NCI-H524 (cell line): ENCODE measurements at places on chromosomes 12 and 14.

- DNase-seq: peak; percentile 45
Measured at GRCh38 chr14:103207388-103208072, 84.3 kb downstream of the TNFAIP2 start.

GRCh38 chr12:74791365-74791764 is 253.7 kb downstream of the ATXN7L3B start:
- DNase-seq: no peak

DNA sequence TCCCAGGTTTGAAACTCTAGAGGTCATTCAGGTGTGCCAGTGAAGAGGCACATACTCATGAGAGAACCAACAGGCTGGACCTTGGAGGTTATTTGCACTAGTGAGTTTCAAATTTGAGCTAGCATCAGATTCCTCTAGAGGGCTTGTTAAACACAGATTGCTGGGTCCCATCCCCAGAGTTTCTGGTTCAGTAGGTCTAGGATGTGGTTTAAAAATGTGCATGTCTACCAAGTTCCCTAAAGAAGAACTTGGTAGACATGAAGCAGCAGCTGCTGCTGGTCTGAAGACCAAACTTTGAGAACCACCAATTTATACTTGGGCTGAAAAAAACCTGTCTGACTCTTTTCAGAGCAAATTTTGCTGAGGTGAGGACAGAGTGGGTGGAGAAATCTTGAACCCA is 61.7 kb downstream of the SUSD6 start:
- no peak for DNase-seq

DNA sequence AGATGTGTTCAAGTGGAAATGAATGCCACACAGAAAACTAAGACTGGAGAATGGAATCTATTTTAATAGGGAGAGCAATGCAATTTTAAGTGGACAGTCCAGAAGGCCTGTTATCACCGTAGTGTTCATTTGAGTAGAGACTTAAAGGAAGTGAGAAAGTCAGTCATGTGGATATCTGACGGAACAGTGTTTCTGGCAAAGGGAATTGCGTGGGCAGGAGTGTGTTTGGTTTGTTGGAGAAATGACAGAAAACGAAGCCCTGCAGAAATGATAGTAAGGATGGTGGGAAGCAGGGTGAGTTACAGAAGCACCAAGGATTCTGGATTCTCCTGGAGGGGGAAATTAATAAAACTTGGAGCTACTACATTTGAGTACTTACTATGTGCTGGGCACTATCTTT is 776.6 kb downstream of the MED13L start:
- DNase-seq: no peak

DNA sequence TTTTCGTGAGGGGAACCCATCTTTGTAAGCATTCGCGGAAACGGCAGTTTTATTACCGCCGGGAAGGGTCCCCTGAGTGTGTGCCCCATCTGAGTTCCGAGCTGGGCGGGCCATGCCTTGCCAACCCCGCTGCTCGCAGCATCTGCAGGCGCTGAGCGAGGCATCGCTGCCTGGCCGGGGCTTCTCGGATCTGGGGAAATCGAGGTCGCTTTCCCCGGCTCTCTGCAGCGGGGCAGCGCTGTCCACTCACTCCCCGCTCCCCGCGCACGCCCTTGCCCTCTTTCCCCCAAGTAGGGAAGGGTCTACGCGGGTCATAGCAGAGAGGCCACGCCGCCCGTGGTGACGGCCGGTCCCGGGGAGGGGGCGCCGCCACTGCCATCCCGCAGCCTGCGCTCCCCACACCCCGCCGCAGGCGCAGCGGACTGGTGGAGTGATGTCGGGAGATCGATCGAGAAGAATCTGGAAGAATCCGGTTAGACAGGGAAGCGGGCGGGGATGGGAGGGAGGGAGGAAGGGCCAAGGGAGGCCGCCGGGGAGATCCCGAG is 507 bp upstream of the FKBP4 start:
- DNase-seq: no peak

DNA sequence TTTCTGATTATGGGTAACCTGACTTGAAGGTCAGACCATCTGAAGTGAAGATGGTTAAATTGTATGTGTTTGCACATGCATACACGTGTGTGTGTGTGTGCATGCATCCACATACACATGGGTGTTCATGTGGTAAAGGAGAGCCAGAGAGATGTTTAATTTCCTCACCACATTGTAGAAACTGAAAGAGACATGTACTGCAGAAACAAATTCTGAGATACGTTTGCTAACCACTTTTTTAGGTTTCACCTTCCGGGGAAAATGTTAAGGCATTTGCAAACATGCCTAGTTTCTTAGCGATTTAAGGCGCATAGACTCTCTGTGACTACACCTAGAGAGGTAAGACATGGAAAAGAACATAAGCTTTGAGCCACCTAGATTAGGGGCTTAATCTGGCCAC is 362.9 kb downstream of the RAD51B start:
- DNase-seq: no peak

GRCh38 chr12:68169213-68169889 is 9.8 kb upstream of the IFNG start:
- no peak for DNase-seq

GRCh38 chr12:119802472-119802871 is 74.6 kb downstream of the CIT start:
- DNase-seq: no peak

DNA sequence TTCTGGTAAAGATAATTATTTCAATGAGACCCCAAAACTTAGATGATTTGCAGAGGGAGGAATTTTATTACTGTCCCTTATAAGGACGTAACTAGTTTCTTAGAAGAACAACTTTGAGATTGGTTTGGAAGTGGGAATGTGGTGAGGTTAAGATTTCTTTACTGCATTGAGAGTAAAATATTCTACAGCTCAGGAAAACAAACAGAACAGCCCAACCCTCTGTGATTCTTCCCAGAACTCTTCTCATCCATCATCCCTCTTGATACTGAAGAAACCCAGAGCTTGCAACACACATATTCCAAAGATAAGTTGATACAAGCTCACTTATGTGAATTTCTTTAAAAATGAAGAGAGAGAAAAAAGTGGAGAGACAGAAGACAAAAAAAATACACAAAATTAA is 234.2 kb downstream of the CRADD start:
- DNase-seq: no peak

GRCh38 chr14:54976316-54976715 is 50.6 kb downstream of the WDHD1 start:
- DNase-seq: no peak

DNA sequence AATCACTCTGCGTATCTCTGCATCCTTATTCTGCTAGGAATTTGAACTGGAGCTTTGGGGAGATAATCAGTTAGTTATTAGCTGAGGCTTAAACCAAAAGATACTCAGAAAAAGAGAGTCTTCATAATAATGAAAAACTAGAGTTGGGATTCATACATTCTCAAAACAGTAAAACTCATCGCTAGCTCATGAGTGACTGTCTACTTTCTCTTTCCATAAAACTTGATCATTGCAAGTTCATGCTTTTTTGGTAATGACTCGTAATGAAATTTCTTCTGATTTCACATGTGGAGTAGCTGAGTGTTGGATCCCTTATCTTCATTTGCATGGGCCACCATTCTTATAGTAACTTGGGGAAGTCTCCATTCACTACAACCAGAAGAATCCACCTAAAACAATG is 397.7 kb downstream of the PDZRN4 start:
- DNase-seq: no peak

GRCh38 chr12:30968211-30968610 is 41.7 kb downstream of the TSPAN11 start:
- no peak for DNase-seq

DNA sequence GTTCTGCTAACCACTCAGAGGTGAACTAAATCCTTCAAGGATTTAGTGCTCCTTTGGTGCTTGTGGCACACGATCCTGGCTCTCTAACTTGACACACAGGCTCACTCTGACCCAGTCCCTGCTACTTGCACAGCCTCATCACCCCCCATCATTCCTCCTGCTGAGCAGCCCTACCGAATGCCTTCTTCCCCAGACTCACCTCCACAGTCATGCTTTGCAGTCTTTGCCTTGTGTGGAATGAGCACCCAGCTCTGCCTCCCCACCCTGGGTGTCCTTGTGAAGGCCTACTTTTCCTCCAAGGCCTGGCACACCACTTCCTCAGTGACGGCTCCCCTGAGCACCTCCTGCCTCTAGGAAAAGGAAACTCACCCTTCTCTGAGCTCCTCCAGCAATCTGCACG is 7.9 kb upstream of the TINF2 start:
- no peak for DNase-seq

GRCh38 chr12:127414636-127415035 is 852.3 kb upstream of the TMEM132C start:
- no peak for DNase-seq

- no peak for DNase-seq
Measured at GRCh38 chr12:1083889-1084262, 92.9 kb downstream of the ERC1 start.

DNA sequence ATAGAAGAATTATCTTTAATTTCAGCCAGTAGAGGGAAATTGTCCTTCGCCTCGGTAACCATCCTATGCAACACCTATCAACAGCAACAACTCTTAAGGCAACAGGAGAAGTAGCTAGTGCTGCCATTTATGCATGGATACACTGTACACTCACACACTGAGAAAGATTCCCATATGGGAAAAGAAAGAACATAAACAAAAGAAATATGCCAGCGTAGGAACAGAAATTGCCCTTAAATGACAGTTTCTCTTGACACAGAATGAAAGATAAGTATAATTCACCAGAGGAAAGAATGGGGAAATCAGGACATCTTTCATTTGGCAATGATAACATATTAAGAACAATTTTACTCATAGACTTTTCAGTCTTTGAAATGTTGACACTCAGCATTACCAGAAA is 466.9 kb downstream of the BCAT1 start:
- no peak for DNase-seq

- DNase-seq: no peak
Measured at GRCh38 chr12:27576667-27577347, 52.8 kb downstream of the PPFIBP1 start.

DNA sequence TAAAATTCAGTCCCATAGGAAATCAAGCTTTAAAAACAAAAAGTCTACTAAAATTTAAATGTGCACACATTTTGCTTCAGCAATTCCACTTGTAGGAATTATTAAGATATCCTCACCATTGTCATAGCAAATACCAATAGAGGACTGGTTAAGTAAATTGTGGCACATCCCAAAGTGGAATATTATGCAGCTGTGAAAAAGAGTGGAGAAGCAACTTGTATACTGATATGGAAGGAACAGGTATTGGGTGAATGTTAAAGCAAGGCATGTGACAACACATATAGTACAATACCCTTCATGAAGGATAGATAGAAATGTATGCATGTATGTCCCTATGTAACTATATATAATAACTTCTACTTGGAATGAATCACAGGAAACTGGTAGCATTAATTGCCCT is 11.9 kb downstream of the KRT8 start:
- DNase-seq: no peak

- no peak for DNase-seq
Measured at GRCh38 chr12:92764831-92765230, 62.0 kb downstream of the PLEKHG7 start.

- no peak for DNase-seq
Measured at GRCh38 chr12:120460157-120460556, 9.4 kb downstream of the SRSF9 start.

GRCh38 chr14:67746927-67747326 is 45.2 kb downstream of the RDH12 start:
- DNase-seq: no peak

- DNase-seq: no peak
Measured at GRCh38 chr14:29905543-29905942, 22.1 kb downstream of the PRKD1 start.

DNA sequence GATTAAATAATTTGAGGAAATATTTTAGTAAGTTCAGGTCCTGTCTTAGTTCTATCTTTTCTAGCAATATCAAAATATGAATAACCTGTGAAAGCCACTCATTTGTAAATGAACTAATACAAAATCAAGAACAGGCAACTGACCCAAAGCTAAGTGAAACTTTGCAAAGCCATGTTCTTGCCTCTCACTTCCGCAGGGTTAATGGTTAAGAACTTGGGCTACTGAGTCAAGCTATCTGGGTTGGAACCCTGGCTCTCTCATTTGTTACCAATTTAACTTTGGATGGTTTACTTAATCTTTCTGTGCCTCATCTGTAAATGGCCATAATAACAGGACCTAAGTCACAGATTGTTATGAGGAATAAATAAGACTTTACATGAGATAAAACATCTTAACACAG is 2.8 kb downstream of the KIF21A start:
- no peak for DNase-seq

DNA sequence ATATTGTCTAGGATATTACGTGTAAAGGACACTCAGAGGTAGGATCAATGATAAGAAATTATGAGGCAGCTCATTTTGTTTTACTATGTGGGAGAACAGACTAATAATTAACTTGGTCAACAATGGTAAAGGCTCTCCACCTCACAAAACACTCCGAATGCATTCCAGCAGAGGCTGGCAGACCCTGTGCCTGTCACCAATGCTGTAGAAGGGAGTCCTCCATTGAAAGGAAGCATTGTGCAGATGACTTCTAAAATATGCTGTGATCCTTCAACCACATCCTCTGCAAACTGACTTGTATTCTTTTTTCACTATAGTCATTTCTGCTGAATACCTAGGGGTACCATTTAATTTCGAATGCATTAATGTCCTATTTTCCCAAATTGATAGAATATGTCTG is 119.6 kb upstream of the EEA1 start:
- no peak for DNase-seq

DNA sequence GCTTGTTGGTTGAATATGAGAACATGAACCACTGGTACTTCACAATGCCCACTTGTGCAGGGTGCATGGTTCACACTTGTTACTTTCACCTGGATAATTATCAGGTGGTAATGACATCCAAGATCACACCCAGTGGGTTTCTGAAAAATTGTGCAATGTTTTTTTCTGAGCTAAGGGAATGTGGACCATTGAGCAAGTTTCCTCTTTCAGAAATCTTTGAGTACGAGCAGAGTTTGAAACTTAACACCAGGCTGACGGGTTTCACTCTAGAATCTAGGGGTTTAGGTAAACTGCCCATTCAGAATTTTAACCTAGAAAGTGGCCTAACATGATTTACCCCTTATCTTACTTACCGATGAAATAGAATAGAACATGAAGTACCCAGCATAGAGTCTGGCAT is 389.6 kb downstream of the PAWR start:
- no peak for DNase-seq

- no peak for DNase-seq
Measured at GRCh38 chr12:123140676-123141614, 9.9 kb downstream of the PITPNM2 start.

DNA sequence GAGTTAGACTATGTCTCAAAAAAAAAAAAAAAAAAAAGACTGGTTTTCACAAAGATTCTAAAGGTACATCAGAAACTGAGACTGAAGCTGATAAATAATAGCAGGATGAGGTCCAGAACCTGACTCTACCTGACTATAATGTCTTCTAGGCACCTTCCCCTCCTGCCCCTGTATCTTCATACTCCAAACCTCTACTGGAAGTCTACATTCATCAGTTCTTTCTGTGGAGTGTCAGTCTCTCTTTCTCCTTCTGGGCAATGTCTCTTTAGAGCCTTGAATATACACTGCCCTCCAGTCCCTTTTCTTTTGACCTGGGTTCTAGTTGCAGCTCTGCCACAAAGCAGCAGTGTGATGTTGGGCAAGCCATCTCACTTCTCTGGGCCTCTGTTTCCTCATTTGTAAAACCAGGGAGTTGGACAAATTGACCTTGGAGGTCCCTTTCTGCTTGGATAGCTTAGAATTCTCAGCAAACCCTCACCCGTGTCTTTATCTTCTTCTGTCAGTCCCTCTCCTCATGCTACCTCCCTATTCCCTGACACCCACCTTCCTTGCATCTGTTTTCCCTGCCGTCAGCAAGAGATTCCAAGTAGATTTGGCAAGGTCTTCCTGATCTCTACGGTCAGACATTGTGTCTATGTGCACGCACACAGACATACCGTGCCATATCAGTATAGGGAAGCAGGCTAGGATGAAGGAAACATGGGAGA is 4.3 kb downstream of the NFE2 start:
- DNase-seq: no peak

GRCh38 chr12:65494537-65494936 is 216.1 kb downstream of the MSRB3 start:
- no peak for DNase-seq
